ENCODE measurements at places on chromosomes 2 and 18. TPM values are rescaled to one million over a fixed set of nuclear protein-coding genes. Genes with fewer than 3 reads are reported as not detected.

Gene PARD6G
- total RNA-seq, result 2.4 TPM

- DNase-seq, result no peak
These were observed 49.0 kb downstream of the SETBP1 start for GRCh38 chr18:44729631-44730101.

DNA sequence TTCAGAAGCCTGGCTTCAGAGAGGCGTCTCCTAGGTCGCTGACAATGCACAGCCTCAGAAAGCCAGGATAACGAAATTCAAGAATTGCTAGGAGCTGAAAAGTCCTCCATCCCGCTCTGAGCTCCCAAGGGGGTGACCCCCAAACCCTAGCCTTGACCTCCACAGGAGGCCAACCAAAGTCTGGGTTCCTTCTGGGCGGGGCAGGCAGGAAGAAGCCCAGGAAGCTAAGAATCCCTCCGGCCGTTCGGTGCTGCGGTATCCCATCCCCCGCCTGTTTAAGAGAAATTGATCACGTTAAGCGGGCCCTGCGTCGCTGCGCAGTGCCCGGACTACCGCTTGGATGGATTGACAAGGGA, 2.5 kb upstream of the OSR1 start:
- DNase-seq, result no peak

Gene NPAS2
- total RNA-seq, result 37.4 TPM

- DNase-seq, result no peak
These were observed 82.4 kb upstream of the ACSL3 start for GRCh38 chr2:222778400-222778799.

- DNase-seq, result no peak
These were observed 632.1 kb downstream of the SOCS6 start for GRCh38 chr18:70920840-70921374.

DNA sequence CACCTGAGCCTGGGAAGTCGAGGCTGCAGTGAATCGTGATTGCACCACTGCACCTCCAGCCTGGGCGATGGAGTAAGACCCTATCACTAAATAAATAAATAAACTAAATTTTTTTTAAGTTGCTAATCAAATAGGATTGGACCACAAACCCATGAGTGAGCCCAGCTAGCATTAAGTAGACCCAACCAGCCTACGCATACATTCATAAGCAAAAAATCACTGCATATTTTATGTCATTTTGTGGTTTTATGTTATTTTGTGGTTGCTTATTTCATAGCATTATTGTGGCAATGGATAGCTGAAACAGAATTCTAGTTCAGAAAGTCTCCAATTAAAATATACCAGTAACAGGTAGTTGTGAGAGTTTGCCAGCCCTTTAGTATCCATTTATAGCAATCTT, 29.1 kb upstream of the ZC3H15 start:
- DNase-seq, result no peak

GRCh38 chr2:54618646-54619565, 104.6 kb upstream of the EML6 start:
- no peak for DNase-seq

DNA sequence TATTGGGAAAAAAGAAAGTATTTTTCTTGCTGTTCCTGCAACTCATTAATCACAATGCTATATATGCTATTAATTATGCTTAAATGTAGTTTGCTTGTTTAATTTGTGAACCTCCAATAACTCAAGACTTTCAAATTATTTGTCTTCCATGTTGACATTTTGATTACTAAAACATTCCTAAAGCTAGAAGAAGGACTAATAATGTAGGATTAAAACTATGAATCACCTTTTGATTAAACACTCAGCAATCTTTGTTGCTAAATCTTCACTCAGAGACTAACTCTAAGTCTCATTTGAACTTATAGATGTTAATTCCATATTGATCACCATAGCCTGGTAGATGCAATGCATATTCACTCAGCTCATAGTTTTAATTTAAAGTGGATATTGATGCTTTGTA, 524.6 kb upstream of the ZEB2 start:
- no peak for DNase-seq

GRCh38 chr2:123095219-123095835, 929.8 kb upstream of the CNTNAP5 start:
- no peak for DNase-seq

- DNase-seq, result peak; percentile 49
These were observed 10.6 kb upstream of the HOXD4 start for GRCh38 chr2:176140513-176141317.

- DNase-seq, result no peak
These were observed 15.0 kb downstream of the GPR45 start for GRCh38 chr2:105256431-105257047.

DNA sequence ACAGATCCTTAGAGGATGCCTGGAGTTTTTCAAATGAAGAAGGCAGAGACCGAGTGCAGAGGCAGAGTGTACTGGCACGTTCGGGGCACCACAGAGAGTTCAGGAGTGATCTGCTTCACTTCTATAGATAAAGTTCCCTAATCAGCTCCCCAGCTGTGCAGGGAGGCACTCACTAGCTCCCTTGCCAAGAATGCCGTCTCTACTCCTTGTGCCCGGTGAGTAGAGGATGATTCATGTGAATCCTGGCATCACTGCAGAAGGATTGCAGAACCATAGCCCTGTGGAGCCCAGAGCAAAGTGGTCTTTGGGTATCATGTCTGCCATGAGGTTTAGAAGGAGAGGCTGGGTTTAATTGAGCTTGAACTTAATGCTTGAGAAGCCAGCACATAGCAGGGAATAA, 510.1 kb upstream of the RAB6C start:
- no peak for DNase-seq

DNA sequence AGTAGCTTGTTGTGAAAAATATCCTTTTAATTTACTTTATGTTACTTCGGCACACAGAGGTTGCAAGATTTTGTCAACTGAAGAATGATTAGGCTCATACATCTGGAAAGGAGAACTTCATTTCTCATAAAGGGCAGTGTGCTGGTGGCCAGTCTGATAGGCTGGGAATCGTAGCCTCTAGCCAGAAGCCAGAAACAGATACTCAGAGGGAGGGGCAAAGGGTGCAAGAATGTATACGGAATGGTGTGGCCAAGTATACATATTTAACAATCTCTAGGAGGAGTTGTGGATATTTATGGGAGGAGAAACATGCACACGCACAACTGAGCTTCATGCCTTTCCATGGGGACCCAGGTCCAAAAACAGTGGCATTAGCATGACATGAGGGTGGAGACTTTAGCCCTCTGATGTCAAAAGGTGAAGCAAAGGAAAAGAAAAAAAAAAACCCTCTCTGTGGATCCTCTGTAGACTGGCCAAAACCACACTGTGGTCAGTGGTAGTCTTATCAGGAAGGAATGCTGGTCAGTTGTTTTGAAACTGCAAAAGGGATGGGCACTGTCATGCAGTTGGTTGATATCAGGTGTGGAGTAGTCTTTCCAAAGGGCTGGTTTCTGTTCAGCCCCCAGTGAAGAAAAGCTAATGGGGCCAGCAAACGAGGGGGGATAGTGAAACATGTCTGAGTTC, 34.9 kb upstream of the APCDD1 start:
- DNase-seq, result no peak

GRCh38 chr2:239204136-239204875, 196.5 kb downstream of the HDAC4 start:
- no peak for DNase-seq

DNA sequence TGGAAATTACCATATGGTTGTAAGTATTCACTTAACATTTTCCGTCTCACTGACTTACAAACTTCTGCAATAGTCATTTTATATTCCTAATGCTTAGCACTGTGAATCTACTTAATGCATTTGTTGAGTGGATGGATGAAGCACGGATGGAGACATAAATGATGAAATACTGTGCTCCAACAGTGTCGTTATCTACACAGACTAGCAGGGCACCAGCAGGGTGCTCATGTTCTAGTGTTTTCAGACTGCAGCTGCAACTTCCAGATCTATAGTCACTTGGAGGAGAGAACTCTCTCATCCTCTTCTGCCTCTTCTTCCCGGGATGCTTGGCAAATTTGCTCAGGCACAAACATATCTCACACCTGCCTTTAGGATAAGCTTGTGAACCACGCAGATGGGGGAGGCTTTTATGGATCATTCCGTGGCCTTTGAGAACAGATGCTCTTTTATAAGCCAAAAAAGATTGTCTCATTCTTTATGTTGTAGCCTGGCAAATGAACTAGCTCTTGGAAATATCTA, 797.7 kb downstream of the MBD2 start:
- no peak for DNase-seq

Gene CXCR1
- 0.24 TPM for total RNA-seq

DNA sequence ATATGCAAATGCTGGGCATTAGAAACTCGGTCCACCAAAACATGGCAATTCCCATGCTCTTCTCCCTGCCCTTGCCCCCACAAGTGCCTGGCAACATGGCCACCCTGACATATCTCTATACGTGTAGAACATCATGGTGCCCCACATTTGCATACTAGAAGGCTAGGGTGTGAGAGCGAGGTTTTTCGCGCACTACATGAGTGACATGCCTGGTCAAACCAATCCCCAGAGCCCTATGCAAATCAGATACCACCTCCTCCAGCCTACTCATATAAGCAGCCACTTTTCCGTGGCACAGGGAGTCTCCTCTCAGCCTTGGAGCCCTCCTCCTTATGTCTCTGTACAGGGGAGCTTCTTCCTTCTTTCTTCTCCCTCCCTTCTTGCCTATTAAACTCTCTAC, 296.1 kb upstream of the GULP1 start:
- DNase-seq, result no peak

DNA sequence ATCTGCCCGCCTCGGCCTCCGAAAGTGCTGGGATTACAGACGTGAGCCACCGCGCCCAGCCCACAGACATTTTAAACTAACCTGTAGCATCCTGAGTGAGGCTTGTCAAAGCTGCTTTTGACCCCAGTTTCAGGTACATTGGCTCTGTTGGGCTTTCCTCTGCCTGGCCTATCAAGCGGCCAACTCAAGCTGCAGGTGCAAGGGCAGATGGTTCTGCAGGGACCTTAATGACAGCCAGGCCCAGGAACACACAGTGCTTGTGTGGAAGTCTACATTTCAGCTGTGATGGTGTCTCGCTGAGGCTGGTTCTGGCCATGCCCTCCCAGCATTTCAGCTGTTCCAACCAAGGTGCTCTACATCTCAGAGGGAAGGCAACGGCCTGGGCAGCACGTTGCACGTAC, 18.4 kb downstream of the INPP4A start:
- DNase-seq, result no peak

Gene UGT1A3
- not detected for total RNA-seq

Gene FAP
- 2.9 TPM for total RNA-seq

- no peak for DNase-seq
These were observed 17.6 kb upstream of the OR6B3 start for GRCh38 chr2:240070907-240071306.

DNA sequence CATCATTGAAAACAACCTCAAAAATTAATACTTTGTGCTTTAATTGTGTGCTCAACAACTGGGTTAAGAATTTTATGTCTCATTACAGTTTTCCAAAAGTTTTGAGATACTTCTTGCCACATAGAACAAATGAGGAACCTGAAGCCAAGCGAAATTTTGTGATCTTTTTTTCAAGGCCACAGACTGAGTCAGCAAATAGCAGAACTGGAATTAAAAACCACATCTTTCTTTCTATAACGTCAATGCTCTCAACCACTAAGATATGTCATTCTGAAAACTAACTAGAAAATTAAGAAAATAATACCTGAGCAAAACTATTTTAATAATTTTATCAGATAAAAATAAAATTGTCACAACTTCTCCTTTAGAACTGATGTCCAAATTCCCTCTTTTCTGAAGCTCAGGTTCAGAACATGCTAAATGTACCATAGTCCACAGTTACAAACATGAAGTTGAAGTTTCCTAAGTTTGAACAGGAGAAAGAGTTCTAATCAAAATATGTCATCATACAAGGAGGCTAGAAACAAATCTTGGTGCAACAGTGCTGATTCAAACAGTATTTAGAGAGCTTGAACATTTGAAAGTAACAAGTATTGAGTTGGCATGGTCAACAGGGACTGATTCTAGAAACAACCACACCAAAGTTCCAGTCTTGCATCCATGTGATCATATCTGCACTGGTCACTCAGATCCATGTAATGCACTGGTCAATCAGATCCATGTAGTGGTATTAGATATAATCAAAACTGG, 27.6 kb upstream of the CALCRL start:
- DNase-seq, result no peak

- peak; percentile 36 for DNase-seq
These were observed 163.5 kb downstream of the UXS1 start for GRCh38 chr2:106030287-106031268.

Gene HK2
- total RNA-seq, result 19.3 TPM

Gene TP53I3
- 14.2 TPM for total RNA-seq

- no peak for DNase-seq
These were observed 26.1 kb upstream of the WIPF1 start for GRCh38 chr2:174623690-174624089.

DNA sequence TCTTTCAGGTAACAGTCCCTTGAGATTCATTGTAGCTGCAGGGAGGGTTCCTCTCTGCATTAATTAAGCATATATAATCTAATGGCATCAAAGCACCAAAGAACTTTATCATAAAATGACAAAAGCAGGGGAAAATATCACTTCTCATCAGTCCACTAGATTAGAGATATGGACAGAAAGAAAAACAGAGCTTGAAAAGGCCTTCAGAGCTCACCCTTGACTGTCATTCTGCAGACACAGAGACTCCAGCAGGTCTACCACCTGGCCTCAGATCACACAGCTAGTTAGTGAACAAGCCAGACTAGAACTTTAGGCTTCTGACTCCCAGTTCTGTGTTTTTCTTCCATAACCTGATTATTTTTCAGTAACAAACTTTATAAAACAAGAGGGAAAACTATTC, 88.5 kb downstream of the FIGN start:
- DNase-seq, result no peak

- DNase-seq, result no peak
These were observed 85.1 kb downstream of the CHN1 start for GRCh38 chr2:174919947-174920595.

GRCh38 chr2:5723791-5724735, 31.9 kb downstream of the SOX11 start:
- DNase-seq, result no peak

DNA sequence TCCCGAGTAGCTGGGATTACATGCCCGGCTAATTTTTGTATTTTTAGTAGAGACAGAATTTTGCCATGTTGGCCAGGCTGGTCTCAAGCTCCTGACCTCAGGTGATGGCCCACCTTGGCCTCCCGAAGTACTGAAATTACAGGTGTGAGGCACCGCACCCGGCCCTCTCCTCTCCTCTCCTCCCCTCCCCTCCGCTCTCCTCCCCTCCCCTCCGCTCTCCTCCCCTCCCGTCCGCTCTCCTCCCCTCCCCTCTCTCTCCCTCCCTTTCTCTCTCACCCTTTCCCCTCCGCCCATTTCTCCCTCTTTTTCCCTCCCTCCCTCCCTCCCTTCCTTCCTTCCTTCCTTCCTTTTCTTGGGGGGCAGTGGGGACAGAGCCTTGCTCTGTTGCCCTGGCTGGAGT, 28.4 kb downstream of the CD8B start:
- DNase-seq, result no peak

Gene DLGAP1
- 2.2 TPM for total RNA-seq

DNA sequence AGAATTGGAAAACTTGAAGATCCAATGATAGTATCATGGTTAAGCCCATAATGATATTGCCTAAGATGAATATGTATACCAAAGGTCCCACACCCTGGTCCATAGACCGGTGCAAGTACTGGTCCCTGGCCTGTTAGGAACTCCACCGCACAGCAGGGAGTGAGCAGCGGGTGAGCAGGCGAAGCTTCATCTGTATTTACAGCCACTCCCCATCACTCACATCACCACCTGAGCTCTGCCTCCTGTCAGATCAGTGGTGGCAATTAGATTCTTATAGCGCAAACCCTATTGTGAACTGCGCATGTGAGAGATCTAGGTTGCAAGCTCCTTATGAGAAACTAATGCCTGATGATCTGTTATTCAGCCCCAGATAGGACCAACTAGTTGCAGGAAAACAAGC, 402.4 kb downstream of the EPHA4 start:
- no peak for DNase-seq

- no peak for DNase-seq
These were observed 785.8 kb downstream of the RNF144A start for GRCh38 chr2:7703048-7703447.

Gene SLC4A3
- 494 TPM for total RNA-seq

Gene HOXD13
- not detected for total RNA-seq
